ENCODE measurements at places on chromosomes 7 and 10. TPM values are rescaled to one million over a fixed set of nuclear protein-coding genes. Genes with fewer than 3 reads are reported as not detected.
A peak's percentile ranks its signal among the peaks of the same experiment; 100 is the strongest.

GRCh38 chr7:120272701-120273475 lies at the start of gene KCND2:
Gene KCND2 (plus strand): TSS chr7:120273175.
- no peak for DNase-seq

DNA sequence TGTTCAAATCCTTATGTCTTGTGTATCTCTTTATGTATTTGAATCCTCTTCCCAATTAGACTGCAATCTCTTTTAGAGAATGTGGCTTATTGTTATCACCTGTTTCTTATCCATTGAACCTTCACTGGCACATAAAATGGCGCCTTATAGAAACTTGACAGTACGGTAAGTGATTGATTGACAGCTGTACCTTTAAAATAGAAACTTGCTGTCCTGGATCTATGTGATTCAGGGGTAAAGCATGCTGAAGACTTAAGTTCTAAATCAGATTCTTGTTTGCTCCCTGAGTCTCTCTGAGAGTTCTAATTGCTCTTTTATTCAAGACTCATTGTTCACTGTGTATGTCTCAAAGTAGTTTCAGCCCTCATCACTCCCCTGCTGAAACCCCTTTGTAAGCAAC lies 91.3 kb downstream of the CACNB2 start:
- DNase-seq: no peak

DNA sequence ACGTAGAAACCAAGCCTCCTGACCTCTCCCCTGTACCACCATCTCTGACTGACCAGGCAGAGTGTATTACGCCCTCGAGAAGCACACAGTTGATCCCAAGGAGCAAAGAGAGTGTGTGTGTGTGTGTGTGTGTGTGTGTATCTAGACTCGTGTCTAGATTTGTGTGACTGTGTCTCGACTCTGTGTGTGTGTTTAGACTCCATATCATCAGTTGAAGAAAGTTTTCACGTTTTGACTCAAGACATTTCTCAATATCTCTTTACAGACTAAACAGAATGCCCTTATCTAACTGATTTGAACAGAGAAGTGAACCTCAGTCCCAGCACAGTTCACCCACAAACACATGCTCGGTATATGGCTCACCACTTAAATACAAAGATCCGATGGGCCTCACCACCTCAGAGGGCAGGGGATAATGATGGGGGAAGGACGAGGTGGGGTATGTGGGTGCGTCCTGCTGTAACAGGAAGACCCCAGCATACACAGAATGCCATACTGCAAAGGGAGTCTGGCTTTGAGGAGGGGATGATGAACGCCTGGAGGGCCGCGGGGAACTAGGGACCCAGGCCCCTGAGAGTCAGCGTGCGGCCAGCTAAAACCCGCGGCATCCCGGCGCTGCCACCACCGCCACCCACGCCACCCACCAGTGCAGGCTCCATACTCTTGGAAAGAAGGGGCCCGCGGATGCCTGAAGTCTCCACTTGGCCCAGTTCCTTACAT lies 780 bp downstream of the ALDH18A1 start:
- DNase-seq: peak; percentile 26

The ENO4 gene
- total RNA-seq: not detected

DNA sequence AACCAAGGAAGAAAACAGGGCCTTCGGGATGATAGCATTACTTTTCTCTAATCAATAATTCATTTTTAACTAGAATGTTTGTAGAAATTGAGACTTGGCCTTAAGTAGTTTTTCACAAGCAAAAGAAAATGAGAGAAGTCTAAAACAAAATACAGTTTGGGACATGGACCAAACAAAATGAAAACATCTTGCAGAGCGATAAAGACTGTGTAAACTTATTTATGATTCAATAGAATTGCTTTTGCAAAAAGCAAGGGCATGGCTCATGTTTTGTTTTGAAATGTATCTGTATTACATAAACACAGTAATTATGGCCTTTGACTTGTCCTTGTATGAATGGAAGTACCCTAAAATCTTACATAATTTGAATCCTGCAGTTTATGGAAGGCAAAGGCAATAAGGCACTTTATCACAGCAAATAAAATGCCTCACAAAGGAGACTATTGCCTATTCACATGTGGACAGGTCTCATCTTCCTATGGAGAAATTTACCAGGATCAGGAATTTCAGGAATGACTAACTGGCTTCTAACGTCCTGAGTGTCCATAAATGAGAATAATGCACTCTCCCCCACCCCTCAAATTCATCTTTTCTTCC lies 295.2 kb downstream of the PTEN start:
- DNase-seq: peak; percentile 16

DNA sequence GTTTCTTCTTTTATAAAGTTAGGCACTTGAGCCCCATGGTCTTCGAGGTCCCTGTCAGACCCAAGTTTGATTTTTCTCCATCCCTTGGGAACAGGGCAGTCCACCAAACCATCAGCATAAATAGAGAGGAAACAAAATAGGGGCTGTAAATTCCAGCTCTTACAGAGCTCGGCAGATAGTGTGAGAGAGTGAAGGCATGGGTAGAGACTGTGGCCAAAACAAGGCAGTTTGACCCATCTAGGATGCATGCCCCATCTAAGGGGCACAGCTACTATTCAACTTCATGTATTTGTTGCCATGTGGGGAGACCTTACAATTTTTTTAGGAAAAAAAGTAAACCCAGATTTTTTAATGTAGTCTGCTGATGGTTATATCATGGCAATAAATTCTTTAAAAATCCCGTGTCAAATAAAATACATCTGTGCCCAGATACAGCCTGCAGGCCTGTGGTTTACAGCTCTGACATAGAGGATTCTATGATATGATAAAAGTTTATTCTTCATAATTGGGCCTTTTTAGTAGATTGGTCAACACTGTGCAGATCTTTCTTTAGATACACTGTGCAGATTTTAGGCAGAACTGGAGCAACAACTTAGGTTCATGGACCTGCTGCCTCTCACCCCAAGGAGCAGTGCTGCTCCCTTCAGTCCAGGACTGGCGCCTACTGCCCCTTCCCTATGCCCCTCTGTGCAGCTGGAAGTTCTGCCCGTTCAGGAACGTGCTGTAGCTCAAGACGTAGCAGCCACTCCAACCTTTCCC lies 5.3 kb downstream of the PPP1R3C start:
- DNase-seq: no peak

DNA sequence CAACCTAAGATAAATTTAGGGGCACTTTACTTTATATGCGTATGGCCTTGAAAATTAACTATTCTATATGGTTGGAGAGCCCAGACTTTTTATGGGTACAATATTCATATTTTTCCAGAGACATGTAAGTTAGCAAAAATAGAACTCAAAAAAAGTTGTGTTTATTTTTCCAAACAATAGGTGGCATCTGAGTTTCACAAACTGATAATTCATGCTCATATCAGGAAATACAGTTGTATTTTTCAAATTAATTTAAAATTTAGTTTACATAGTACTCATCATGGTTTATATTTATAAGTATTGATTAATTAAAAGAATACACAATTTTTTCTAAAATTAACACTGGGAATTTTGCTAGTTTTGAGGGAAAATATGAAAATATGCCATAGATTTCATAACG lies 34.6 kb downstream of the ANKRD7 start:
- DNase-seq: no peak

DNA sequence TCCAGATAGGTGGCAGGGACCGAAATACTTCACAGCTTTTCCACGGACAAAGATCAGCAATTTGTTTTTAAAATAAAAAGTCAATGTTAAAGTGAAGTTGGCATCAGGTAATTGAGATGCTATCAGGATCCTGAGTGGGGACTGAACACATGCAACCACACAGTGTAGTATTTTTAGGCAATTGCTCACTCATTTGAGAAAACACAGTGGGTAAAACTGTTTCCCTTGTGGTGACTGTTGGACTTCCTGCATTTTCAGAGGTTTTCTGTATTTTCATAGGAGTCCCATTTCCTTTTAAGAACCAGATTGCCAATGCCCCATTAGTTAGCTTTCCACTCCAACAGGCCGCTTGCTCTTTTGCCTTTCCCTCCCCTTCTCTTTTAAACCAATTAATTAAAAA lies 159.5 kb upstream of the ZNF32 start:
- peak; percentile 32 for DNase-seq

DNA sequence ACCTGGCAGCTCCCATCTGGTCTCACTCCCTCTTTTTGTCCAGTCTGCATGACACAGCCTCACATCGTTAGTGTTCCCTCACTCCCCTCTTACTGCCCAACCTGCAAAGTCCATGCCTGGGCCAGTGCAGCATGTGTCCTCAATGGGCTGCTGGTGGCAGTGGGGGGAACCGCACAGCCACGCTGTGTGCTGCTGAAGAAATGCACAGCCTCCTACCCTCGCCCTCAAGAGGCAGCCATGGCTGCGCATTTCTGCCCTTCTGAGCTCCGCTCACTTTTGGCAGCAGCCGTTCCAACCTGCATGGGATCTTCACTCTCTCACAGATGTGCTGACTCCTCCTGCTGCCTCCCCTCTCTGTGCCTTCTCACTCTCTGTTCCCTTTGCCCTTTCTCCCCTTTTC lies 103.4 kb downstream of the EGFR start:
- no peak for DNase-seq

DNA sequence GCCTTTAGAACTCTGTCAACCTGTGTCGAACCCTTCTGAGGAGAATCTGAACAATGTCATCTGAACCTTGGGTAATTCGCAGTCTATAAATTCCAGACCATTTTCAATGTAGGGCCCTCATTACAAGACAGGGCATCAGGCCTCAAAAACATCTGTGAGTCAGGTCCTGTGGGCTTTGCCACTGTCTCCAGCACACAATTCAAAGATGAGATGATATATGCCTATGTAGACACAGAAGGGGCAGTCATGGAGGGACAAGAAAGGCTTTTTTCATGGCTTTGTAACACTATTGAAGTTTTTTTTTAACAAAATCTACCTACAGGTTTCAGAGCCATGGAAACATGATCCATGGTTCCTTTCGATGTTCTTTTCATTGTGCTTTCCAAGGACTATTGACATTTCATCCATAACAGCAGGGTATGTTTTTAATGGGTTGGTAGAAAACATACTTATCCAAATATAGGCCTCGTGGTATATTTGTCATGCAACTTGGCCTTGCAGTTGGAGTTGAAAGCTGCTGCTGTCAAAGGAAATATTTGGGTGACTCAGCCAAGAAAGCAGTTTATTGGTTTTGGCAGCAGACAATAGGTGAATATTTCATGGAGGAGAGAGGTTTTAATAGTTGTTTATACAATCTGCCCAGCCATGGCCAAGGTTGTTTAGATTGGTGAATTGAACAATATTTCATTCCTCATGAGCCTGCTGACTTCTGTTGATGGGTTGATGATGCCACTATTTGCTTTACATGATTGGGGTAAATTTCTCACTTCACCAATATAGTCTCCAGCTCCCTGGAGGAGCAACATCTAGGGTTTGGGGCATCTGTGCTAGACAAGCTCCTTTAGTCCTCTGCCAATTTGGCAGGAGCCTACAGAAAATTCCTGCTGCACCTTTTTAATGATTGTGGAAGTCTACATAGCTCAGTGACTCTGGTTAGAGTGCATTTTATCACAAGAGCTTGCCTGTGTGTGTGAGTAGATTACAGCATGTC lies 158.4 kb upstream of the TMEM72 start:
- DNase-seq: peak; percentile 99

GRCh38 chr7:94374721-94375566 lies 19.8 kb upstream of the COL1A2 start:
- DNase-seq: peak; percentile 93

The SMIM30 gene
- total RNA-seq: 109 TPM

DNA sequence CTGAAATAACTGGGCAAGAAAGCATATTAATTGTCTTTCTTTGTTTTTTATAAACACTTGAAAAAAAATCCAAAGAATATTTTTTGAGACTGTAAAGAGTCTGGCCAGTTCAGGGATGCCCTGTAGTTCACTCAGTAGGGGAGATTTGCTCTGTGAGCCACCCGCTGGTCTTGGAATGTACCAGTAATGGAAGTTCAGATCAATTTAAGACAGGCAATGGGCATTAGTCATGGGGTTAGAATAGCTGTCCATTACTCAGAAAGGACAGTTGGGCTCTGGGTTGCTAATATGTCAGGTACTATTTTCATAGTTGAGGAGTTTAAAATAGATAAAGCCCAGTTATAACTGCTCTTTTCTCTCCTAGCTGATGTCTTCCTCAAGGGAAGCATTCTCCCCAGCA lies 38.7 kb downstream of the A1CF start:
- peak; percentile 37 for DNase-seq

DNA sequence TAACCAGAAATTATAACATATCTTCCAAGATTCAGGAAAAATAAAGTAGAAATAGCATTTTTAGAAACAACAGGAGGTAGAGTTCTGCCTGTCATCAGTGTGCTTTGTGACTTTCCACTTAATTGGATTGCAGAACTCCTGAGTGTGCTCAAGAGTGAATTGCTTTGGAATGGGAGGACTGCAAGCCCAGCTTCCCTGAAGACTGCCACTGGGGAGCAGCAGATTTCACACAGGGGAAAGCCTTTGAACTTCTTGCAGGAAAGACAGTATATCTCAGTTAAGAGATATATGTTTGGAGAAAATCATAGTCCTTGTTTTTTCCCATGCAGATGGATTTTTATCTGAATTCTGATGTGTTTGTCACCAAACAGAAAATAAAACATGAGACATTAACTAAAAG lies 124.5 kb downstream of the TMEM168 start:
- DNase-seq: no peak

The NIPSNAP2 gene
- 65.8 TPM for total RNA-seq

DNA sequence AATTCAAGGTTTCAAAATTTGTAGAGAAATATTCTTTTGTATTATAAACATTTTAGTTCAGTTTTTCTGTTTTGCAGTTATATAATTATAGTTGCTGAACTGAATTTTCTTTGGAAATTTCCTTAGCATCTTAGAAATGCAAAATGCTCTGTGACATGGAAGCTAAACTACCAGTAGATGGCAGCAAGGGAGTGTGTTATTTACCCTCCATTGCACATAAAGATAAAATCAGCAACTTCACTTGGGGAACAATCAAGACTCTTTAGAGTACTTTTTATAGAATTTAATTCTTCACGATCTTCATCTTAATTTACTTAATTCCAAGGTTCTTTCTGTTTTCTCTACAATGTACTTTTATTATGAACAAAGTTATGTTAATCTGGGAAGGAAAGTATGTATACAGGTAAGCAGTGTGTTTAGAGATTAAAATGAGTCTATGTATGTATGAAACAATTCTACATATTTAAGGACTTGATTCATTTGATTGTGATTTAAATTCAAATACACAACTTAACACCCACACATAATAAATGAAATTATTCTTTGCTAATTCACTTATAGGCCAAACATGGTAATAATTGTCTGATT lies 404.2 kb downstream of the THSD7A start:
- DNase-seq: peak; percentile 70
